ENCODE measurements at places on chromosomes 5 and 9.

DNA sequence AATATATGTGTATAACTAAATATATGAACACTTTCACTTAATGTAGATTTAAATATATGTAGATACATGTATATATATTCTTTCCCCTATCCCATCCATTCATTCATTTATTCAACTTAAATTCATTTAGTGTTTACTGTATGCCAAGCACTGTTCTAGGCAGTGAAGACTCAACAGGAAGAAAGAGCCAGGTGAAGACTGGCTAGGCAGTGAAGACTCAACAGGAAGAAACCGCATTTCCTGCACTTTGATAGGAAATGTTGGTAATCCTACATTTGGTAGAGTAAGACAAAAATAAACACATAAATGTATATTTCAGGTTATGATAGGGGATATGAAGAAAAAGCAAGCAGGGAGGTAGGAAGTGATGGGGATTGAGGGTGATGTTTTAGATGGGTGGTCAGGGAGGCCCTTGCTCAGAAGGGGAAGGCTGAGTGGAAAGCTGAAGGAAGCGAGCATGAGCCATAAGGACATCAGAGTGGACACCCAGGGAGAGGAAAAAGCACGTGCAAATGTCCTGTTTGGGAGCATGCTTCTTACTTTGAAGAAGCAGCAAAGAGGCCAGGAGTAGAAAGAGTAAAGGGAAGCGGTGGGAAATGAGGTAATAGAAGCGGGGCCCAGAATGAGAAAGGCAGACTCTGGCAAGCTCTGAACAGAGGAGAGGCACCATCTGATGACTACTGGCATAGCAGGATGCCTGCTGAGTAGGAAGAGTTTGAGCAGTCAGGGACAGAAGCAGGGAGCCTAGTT, 227.8 kb upstream of the MAP3K1 start:
- no peak for DNase-seq

- no peak for DNase-seq
Observed at GRCh38 chr9:22175972-22176545, 167.0 kb upstream of the CDKN2B start.

GRCh38 chr5:177354711-177355110, 3.0 kb upstream of the RGS14 start:
- DNase-seq: no peak

GRCh38 chr5:157265714-157266285, at the start of gene CYFIP2:
TSS of gene CYFIP2 (plus strand) at chr5:157266123. CDS start at chr5:157285362, 19,239 bp downstream.
- no peak for DNase-seq

- DNase-seq: no peak
Observed at GRCh38 chr5:109170629-109171350, 239.0 kb downstream of the PJA2 start.

DNA sequence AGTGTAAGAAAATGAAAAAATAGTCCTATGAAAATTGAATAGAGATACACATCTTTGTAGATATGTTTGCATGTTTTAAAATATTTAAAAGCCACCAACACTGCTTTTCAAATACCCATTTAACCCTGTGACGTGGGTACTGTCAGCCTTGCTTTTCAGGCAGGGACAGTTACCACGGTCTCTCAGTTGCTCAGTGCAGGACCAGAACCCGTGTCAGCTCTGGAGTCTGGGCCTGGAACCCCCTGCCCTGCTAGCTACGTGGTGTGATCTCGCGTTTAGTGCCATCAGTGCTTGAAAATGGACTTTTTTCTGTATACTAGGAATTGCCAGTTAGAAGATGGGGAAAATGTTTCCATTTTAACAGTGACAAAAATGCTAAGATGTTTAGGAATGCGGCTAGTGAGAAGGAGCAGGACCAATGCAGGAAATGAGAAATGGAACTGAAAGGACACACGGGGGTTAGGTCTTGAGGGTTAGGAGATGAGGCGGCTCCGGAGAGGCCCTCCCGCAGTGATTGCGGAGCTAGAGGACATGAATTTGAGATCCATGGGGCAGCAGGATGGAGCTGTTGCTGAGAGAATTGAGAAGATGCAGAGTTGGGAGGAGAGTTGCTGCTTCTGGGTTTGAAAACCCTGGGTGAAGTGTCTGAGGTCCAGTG, 13.7 kb downstream of the RNU6ATAC start:
- DNase-seq: no peak

DNA sequence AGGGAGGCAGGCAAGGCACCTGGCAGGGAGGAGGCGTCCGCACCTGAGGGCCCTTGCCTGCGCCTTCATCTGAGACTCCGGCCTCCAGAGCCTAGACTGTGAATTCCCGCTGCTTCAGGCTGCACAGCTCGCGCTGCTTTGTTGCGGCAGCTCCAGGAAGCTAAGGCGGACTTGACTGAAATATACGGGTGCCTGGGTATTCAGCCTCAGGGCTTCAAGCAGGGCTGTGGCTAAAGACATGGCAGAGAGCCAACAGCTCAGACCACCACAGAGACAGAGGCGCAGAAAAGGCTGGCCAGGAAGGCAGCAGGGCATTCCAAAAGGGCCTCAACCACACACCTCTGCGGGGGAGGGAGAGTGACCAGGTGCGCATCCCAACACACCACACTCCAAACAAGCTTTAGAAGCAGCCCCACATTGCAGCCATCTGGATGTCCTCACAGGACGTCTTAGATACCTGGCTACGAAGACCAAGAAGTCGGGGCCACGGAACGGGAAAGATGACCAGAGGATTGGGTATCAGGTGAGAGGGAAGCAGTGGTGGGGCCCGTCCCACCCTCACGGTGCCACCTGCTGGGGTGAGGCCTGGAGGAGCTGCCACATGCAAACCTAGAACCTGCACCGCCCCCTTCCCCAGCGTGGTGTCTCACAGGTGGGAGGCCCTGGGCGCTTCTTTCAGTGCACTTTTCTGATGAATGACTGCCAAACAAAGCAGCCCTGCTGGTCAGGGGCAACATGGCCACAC, 1.7 kb upstream of the DPH7 start:
- no peak for DNase-seq

GRCh38 chr9:126326228-126327005, at the start of gene MVB12B:
TSS of gene MVB12B (plus strand) at chr9:126326829. CDS start at chr9:126326930, 101 bp downstream.
- no peak for DNase-seq

DNA sequence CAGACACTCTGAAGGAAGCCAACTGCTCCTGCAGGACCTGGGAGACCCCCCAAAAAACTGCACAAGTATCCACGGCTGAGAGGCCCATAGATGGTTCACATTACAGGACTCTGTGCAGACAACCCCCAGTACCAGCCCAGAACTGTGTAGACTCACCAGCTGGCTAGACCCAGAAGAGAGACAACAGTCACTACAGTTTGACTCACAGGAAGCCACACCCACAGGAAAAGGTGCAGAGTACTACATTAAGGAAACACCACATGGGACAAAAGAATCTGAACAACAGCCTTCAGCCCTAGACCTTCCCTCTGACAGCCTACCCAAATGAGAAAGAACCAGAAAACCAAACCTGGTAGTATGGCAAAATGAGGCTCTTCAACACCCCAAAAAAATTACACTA, 281.2 kb upstream of the RGMB start:
- no peak for DNase-seq

DNA sequence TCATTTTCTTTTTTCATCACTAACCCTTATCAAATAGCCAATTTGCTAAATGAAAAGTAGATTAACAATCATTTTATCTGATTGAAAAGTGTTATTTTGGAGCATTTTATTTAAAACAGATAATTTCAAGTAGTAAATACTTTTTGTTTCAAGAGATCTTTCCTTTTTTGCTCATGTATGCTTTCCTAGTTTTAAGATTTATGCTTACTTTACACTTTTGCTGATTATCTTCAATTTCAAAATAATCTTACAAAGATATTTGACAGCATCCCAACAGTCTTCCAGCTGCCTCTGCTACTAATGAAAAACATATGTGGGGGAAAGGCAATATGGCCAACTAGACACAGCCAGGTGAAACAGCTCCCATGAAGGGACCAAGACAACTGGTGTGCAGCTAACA, 1027.3 kb upstream of the CDH9 start:
- DNase-seq: no peak

DNA sequence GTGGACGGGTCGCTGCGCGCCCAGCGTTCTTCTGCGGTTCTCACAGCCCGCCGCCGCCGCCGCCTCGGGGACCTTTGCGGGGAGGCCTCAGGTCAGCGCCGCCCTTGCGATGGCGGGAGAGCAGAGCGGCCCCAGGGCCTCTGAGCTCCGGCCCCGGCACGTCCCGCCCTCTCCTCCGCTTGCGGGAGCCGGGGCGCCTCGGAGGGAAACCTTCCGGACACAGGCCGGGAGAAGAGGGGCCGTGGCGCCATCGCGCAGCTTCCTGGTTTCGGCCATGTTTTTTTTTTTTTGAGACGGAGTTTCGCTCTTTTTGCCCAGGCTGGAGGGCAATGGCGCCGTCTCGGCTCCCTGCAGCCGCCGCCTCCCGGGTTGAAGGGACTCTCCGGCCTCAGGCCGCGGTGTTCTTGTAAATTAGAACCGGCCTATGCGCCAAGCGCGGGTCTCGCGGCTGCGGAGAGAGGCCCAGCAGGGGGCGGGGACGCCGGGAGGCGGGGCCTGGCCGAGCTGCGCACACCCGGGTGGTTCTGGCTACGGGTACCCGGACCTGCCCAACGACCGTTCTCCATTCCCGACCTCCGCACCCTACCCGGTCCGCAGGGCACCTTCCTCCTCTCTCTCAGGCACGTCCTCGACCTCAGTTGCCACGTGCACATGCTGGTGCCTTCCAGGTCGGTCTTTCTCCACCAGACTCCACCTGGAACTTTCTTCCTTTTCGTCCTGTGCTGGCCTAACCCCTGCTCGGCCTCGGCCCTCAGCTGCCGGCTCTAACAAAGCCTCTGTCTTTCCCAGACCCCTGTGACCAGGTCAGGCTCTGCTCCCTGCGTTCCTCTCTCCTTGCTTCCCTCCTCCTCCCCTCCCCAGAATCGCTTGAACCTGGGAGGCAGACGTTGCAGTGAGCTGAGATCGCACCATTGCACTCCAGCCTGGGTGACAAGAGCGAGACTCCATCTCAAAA, 28.8 kb upstream of the MGAT1 start:
- DNase-seq: peak; percentile 7

GRCh38 chr9:96107436-96107835, 194.5 kb downstream of the HSD17B3 start:
- DNase-seq: no peak

DNA sequence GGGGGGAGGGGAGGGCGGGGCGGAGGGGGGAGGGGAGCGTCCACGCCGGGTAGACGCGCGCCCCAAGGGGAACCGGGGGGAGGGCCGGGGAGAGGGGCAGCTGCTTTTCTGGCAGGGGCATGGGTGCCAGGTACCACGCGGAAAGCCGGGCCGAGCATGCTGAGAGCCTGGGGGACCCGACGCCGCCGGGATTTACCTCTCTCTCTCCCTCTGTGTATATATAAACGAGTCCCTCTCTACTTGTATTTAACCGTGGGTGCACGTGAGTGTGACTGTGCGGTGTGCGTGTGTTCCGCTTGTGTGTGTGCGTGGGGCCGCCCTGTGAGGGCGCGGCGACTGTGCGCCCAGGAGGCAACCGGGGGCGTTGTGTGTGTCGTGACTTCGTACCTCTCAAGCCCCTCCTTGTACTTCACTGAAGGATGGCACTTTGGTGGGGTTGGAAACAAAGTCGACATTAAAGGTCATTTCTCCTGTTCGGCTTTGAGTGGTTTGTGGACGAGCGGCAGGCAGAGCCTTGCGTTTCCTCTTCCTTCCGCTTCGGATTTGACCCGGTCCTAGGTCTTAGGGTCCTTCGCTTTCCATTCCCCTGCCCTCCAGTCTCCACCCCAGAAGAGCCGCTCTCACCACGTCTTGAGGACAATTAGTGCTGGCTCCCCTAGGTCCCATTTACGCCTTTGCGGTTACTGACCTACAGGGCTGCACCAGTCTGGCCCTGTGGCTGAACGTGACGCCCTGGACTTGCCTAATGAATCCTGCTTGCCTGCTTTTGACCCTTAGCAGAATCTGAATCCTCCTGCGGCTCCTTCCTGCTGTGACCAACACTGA, 36.2 kb upstream of the TTC1 start:
- DNase-seq: no peak

- DNase-seq: no peak
Observed at GRCh38 chr5:95647886-95648860, 1.6 kb downstream of the RFESD start.

DNA sequence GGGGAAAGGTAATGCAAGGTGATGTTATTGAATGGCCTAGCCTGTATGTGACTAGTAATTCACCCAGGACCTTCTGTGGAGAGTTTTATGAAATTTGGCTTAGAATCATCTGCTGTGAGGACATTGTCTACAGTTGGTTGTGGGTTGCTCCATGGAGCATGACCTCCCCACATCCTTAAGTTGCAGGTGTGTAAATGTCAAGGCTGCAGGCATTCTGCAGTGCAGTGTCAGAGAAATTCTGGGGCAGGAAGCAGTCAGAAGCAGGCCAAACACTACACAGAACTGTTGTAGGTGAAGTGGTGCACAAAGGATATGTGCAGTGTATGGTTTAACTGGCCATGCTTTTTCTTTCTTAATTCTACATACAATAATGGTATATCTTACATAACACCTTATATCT, 588.3 kb downstream of the EBF1 start:
- DNase-seq: no peak

- DNase-seq: no peak
Observed at GRCh38 chr5:95007921-95008597, 276.8 kb downstream of the MCTP1 start.

DNA sequence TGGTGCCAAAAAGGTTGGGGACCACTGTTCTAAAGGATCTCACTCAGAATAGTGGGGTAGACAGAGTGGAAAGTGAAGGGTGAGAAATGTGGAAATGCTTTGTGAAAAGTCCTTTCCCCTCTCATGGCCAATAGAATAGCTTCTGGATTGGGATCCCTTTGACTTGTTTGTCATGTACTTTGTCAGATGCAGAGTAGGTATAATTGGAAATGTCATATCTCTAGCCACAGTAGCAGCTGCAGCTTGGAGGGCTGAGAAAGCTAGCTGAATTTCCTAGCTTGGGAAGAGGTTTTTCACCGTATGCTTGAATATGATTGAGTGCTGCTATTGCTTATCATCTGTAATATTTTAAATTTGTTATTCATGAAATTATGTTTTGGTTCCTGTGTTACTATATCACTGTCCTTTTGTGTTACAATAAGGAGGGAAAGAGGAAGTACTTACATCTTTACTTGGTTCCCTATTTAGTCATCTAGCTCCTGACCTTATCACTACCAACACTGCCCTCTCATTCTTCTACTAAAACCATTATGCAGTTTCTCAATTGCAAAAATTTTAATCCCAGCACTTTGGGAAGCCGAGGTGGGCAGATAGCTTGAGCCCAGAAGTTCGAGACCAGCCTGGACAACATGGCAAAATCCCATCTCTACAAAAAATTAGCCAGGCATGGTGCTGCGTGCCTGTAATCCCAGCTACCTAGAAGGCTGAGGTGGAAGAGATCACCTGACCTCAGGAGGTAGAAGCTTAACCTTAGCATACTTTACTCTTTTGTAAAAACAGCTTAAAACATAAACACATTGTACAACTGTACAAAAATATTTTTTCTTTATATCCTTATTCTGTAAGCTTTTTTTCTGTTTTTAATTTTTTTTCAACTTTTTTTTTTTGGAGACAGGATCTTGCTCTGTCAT, 12.4 kb downstream of the SLC30A5 start:
- DNase-seq: no peak

DNA sequence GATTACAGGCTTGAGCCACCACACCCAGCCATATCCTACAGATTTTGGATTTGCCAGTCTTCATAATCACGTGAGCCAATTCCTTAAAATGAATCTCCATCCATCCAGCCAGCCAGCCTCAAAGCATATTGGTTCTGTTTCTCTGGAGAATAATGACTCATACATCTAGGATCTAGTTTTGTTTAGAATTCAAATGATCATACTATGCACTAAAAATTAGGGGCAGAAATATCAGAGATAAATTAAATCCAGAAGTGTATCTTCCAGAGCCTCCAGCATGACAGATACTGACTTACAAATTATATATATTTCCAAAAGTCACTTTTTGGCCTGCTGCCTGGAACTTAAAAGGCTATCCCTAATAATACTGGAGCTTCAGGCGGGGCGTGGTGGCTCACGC, 119.1 kb upstream of the NR5A1 start:
- no peak for DNase-seq
